ENCODE measurements at places on chromosomes 11 and 22. TPM values are rescaled to one million over a fixed set of nuclear protein-coding genes. Genes with fewer than 3 reads are reported as not detected.

The CECR2 gene
- total RNA-seq, result 0.60 TPM

The GAS2L1 gene
- total RNA-seq, result 81.0 TPM

The BIK gene
- 15.3 TPM for total RNA-seq

GRCh38 chr11:11822946-11823345 lies 18.8 kb upstream of the USP47 start:
- no peak for DNase-seq

The SOX6 gene
- total RNA-seq, result 8.3 TPM

- no peak for DNase-seq
These were observed 20.0 kb downstream of the PRG3 start for GRCh38 chr11:57360991-57361390.

- no peak for DNase-seq
These were observed 16.4 kb upstream of the OR5AL1 start for GRCh38 chr11:56396047-56396446.

- no peak for DNase-seq
These were observed 45.7 kb upstream of the TUB start for GRCh38 chr11:8035200-8035855.

GRCh38 chr11:5366856-5367255 lies 15.5 kb downstream of the OR51B6 start:
- no peak for DNase-seq

GRCh38 chr11:127003260-127003981 lies 2.9 kb upstream of the KIRREL3 start:
- DNase-seq, result no peak

GRCh38 chr11:17547932-17548331 lies 873 bp downstream of the OTOG start:
- no peak for DNase-seq

- DNase-seq, result no peak
These were observed 193.5 kb downstream of the NAV2 start for GRCh38 chr11:19906126-19906525.

GRCh38 chr11:12174128-12174476 lies 63.7 kb downstream of the MICAL2 start:
- DNase-seq, result no peak

DNA sequence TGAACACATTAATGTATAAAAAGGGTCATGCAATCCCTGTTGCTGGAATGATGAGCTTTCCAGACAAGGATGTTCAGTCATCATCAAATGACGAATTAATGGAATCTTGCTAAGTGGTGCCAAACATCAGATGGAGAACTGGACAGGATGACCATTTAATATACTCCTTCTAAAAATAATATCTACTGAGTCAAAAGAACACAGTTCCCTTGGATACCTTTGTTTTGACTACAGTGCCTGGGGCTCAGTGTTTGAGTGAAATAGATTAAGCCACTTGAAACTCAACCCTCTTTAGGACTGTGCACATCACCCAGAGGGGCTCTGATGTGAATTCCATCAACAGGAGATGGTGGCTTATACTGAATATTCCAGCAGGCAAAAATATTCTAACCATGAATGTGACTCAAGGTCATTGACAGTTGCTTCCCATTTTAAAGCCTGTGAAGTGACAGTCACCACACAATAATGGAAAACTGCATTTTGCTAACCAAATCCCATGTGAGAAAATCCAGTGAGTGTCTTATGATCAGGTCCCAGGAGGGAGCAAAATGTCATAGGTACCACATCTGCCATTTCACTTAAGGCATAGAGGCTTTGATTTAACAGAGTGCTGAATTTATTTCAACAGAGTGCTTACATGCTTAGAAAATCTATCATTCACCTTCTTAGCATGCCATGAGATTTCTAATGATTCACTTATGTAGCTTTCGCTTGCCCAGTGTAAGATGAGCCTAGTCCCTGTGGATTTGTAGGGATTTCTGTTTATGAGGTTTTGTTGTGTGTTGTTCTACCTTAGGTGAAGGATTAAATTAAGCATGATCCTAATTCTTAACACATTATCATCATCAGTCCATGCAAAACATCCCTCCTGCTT lies 41.3 kb upstream of the SLN start:
- no peak for DNase-seq

The HTR3A gene
- total RNA-seq, result 0.41 TPM

GRCh38 chr11:1422481-1422880 lies 32.7 kb downstream of the BRSK2 start:
- no peak for DNase-seq

- no peak for DNase-seq
These were observed 489.4 kb downstream of the KCNA4 start for GRCh38 chr11:29527391-29527936.

GRCh38 chr11:2830030-2830812 lies 55.4 kb downstream of the CDKN1C start:
- no peak for DNase-seq

- DNase-seq, result no peak
These were observed 14.9 kb downstream of the FAM118B start for GRCh38 chr11:126226334-126227084.

DNA sequence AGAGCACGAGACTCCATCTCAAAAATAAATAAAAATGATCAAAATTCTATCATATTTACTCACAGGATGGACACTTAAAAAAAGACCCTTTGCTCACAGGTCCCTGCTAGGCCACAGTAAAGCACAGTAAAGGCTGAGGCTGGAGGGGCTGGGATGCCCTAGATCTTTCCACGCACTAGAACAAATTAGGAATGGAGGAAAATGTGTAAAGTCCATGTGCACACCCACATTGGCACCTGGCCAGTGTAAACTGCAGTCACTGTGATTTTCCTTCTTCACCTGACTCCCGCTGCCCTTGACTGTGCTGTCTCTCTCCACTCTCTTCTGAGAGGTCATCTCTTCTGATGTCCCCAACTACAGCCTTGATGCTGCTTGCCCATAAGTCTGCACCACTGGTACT lies 195.5 kb downstream of the EFCAB6 start:
- peak; percentile 47 for DNase-seq
